K562 (cell line): ENCODE measurements at places on chromosomes 6 and 20.
A peak's percentile ranks its signal among the peaks of the same experiment; 100 is the strongest.

GRCh38 chr20:1896484-1897258 lies 1.5 kb downstream of the SIRPA start:
- DNase-seq = no peak

- no peak for DNase-seq
Measured at GRCh38 chr6:31945507-31946369, at the start of gene CFB. CFB (plus strand) TSS chr6:31946095; CDS start chr6:31946222, 127 bp downstream.

DNA sequence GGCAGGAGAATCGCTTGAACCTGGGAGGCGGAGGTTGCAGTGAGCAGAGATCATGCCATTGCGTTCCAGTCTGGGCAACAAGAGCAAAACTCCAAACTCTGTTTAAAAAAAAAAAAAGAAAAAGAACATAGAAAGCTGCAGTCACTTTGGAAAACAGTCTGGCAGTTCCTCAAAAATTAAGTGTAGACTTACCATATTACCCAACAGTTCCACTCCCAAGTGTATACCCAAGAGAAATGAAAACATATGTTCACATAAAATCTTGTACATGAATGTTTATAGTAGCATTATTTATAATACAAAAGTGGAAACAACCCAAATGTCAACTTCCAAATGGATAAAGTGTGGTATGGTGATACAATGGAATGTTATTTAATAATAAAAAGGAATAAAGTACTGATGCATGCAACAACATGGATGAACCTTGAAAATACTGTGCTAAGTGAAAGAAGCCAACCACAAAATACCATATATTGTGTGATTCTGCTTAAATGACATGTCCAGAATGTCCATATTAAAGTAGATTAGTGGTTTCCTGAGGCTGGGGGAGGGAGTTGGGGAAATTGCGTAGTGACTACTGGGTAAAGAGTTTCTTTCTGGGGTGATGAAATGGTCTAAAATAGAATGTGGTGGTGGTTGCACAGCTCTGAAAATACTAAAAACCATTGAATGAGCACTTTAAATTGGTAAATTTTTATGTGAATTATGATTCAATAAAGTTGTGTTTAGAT lies 62.9 kb downstream of the SUN5 start:
- DNase-seq = no peak

DNA sequence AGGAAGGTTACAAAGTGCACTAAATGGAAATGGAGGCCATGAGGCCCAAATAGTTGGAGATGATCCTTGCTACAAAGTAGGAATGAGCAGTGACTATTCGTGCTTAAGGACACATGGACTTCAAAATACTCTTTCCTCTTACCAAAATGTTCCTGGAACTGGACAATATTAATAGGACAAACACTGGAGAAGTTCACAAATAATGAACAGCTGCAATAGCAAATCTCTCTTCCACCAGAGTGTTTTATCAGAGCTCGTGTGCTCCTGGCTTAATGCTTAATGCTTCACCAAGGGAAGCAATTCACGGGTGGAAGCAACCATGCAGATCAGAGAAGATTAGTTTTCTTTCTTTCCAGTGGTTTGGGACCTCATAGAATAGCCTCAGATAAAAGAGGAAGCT lies 435.4 kb downstream of the BCKDHB start:
- no peak for DNase-seq

- peak; percentile 69 for DNase-seq
Measured at GRCh38 chr20:35226884-35227681, 593 bp downstream of the MMP24 start.

GRCh38 chr6:17458966-17459365 lies 65.6 kb downstream of the CAP2 start:
- DNase-seq = no peak

- DNase-seq = peak; percentile 45
Measured at GRCh38 chr6:161439093-161439492, 165.2 kb upstream of the AGPAT4 start.

DNA sequence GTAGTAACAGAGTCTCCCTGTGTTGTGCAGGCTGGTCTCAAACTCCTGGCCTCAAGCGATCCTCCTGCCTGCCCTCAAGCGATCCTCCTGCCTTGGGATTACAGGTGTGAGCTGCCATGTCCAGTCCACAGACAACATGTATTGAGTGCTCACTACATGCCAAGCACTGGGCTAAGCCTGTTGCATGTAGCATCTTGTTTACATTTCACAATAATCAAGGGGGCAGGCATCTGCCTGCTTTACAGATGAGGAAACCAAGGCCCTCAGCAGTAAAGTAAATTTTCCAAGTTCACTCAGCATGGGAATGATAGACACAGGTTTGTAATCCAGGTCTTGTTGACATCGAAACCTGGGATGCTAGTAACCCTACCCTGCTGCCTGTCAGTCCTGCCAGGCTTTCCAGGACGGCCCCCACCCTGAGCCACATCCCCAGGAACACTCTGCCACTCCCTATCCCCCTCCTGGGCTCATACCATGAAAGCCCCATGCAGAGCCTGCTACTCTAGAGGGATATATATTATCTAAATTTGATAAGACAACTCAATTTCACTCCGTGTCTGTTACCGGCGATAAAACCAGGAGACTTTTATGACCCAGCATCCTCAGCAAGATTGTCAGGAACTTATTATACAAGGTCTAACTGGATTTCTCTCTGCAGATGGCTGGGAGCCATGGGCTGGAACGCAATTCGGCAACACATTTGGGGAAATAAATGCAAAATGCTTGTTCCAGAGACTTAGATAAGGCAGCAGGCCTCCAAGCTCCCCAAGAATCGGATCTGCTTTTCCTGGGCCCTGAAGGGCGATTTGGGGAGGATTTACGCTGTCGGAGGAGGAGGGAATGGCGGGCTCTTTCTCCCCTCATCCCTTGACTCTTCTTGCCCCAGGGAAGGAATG lies 30.4 kb downstream of the CD40 start:
- DNase-seq = no peak

GRCh38 chr6:131053546-131054240 lies 9.4 kb downstream of the EPB41L2 start:
- no peak for DNase-seq

- no peak for DNase-seq
Measured at GRCh38 chr6:157768304-157768703, 54.7 kb upstream of the SNX9 start.

- peak; percentile 84 for DNase-seq
Measured at GRCh38 chr20:63706852-63707557, 771 bp downstream of the ARFRP1 start.

DNA sequence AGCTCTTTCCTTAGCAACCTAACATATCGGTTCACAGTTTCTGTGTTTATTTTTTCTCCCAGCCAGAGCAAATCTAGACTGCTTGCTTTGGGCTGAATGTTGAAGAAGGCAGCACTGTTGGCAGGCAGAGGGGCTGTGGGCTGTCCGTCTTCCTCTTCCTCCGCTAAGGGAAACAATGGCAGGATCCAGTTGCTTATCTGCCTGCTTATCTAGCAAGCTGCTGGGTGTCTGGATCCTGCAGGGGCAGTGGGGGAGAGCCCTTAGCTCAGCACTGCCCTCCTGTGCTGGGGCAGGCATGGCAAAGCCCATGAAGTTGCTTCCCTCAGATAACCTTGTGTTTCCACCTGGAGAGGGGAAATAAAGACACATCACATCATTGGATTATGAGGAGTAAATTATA lies 92.7 kb upstream of the CD93 start:
- DNase-seq = peak; percentile 62

- DNase-seq = peak; percentile 15
Measured at GRCh38 chr6:27096834-27097511, 150.5 kb upstream of the PRSS16 start.

DNA sequence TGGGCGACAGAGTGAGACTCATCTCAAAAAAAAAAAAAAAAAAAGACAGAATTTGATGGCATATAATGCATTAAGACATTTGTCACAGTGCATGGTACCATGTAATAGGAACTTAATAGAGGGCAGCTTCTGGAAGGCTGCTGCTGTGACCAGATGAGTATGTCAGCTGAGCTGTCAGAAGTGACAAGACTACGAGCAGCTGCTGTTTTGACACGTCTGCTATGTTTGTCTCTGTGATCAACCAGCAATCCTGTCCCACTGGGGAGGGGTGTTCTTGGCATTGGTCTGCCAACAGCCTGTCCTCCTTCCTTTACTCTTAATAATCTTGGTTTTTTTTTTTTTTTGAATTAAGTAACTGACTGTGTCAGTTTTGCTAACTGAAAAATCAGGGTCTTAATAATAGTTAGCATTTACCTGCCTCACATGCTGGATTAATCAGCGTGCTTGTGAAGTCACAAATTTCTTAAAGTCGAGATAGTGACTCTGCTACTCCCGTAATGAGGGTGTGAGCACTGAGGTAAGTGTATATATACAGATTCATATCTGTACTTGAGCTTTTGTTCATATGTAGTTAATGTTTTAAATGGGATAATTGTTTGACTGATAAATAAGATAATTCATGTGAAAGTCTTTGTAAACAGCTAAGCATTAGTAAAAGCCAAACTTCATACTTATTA lies 152.4 kb downstream of the BMP2 start:
- no peak for DNase-seq

DNA sequence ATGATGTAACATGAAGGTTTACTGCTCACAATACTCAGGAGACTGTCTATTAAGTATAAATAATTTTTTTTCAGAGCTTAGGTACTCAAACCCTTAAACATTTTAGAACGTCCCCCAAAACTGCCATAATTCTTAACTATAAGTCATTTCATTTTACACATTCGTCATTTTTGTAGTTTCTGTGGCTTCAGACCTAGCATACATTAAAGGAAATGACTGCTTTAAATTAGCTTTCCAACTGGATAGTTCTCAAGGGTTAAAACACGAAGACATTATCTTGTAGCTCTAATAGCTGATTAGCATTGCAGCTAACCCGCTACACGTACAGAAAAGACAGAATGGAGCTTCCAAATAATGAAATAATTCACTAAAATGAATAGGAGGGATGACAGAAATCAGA lies 24.9 kb upstream of the PLN start:
- DNase-seq = no peak

DNA sequence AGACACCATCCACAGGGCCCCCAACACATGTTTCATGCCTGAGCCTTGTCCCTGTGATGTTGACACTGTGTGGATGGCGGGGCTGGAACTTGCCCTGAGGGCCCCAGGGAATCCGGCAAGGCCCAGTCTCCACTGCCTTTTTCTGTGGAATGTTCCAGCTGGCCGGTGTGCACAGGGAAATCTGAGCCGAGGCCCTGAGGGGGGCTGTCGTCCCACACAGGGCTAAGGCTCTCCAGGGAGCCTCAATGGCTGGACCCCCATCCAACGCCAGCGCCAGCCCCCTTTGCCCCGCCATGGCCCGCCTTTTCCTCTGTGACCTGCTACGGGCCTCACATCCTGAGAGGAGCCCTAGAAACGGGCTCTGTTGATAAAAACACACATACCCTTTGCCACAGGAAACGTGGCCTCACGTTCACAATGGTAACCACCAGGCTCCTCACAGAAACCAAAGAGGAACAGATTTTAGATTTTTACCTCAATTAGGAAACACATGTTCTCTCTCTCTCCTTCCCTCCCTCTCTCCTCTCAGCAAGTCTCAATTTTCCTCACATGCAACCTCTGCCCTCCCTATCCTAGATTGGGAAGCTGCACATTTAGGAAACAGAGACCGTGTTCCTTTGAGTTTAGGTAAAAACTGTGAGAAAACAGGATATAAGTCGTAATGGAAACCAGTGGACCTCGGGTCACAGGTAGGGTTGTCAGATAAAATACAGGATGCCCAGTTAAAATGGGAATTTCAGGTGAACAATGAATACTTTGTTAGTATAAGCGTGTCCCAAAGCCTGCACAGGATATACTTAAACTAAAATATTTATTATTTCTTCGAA lies 13.7 kb upstream of the ZNF831 start:
- DNase-seq = no peak

DNA sequence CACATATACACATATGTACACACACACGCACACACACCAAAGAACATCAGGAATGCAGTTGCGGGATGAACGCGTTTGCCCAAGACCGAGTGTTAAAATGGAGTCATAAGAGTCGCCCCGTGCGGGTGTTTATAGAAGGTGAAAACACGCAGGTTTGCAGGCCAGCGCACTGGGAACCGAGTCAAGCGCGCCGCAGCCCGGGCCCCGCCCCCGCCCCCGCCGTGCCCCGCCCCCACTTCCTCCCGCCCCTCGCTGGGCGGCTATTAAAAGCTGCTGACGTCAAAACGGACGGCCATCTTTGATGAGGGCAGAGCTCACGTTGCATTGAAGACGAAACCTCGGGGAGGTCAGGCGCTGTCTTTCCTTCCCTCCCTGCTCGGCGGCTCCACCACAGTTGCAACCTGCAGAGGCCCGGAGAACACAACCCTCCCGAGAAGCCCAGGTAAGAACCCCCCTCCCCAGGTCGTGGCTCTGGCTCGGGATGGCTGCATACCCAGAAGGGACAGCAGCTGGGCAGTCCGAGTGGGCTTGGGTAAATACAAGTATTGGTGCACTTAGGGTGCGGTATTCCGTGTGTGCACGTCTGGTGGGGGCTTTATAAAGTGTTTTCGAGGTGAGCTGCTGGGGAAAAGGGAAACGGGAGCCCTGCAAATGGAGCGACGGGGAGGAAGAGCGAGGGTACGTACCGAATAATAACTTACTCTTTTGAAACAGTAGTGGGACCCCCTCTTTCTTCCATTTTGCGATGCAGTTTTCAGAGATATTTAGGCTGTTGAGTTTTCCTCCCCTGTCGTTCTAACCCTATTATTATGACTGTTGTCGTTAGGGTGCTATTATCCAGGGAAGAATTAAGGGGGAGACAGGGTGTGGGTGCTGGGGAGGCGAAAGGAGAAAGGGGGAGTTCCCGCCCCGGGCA lies at the start of gene SNAP25:
TSS of gene SNAP25 (plus strand) at position 295 of the 916 bp plus-strand sequence. CDS start 56,662 bp downstream, outside the sequence.
- peak; percentile 75 for DNase-seq

DNA sequence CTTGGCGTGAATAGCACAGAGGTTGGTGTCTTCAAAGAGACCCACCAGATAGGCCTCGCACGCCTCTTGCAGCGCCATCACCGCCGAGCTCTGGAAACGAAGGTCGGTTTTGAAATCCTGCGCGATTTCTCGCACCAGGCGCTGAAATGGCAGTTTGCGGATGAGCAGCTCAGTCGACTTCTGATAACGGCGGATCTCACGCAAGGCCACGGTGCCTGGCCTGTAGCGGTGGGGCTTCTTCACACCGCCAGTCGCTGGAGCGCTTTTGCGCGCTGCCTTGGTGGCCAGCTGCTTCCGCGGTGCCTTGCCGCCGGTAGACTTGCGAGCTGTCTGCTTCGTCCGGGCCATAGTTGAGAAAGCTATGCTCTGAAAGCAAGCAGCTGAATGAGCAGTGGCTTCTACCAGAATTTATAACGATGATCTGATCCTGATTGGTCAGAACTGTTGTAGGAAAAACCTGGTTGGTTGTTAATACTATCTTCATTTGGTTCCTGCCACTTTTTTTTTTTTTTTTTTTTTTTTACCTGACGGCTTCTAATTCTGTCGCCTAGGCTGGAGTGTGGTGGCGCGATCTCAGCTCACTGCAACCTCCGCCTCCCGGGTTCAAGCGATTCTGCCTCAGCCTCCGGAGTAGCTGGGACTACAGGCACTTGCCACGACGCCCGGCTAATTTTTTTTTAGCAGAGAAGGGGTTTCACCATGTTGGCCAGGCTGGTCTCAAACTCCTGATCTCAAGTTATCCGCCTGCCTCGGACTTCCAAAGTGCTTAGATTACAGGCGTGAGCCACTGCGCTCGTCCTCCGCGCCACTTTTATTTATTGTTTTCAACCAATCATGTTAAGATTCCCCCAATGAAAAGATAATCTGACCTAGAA lies 21.5 kb downstream of the OR2B2 start:
- peak; percentile 82 for DNase-seq

GRCh38 chr6:109715616-109716015 lies 24.5 kb downstream of the FIG4 start:
- DNase-seq = no peak
